ENCODE measurements at places on chromosomes 2 and 18. TPM values are rescaled to one million over a fixed set of nuclear protein-coding genes. Genes with fewer than 3 reads are reported as not detected.

The FLACC1 gene
- 2.7 TPM for polyA plus RNA-seq

The MAPK4 gene
- 8.5 TPM for polyA plus RNA-seq

GRCh38 chr2:174025271-174026121 is 60.3 kb upstream of the SP3 start:
- no peak for DNase-seq

- DNase-seq: no peak
Observed at GRCh38 chr2:27249159-27249890, 13.5 kb downstream of the SLC30A3 start.

The TMEM182 gene
- polyA plus RNA-seq: 8.4 TPM

- no peak for DNase-seq
Observed at GRCh38 chr18:79870301-79871025, 72.7 kb downstream of the KCNG2 start.

- DNase-seq: no peak
Observed at GRCh38 chr18:28714498-28714897, 537.6 kb upstream of the CDH2 start.

GRCh38 chr2:79982445-79982844 is 322.1 kb downstream of the LRRTM1 start:
- no peak for DNase-seq

DNA sequence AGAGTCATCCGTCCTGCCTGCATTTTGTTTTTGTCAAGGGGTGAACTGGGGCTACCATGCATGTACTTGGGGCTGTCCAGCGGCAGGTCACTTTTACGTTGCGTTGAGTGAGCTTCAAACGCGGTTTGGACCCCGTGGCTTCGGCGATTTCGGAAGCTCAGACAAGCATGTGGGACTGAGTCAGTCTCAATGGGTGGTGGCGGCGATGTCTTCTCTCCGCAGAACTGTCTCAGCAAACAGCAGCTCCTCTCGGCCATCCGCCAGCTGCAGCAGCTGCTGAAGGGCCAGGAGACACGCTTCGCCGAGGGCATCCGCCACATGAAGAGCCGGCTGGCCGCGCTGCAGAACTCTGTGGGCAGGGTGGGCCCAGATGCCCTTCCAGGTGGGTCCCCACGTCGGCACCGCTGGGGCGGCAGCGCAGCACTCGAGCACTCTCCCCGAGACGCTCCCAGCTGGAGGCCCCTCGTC is 21.3 kb downstream of the FBLN7 start:
- no peak for DNase-seq

DNA sequence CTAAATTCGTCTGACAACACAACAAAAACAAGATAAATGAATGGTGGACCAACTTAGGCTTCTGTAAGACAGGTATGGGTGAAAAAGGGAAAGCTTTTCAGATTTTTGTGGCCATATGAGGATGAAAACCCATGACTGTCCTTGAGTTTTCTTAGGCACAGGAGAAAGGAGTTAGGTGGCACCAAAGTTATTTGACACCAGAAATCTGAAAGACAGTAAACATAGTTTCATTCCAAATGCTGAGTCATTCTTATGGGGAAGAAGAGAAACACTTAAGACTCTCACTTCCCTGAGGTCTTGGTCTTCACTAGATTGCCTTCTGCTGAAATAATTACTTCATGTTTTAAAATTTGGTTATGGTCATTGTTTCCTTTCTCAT is 5.2 kb upstream of the GPD2 start:
- no peak for DNase-seq

DNA sequence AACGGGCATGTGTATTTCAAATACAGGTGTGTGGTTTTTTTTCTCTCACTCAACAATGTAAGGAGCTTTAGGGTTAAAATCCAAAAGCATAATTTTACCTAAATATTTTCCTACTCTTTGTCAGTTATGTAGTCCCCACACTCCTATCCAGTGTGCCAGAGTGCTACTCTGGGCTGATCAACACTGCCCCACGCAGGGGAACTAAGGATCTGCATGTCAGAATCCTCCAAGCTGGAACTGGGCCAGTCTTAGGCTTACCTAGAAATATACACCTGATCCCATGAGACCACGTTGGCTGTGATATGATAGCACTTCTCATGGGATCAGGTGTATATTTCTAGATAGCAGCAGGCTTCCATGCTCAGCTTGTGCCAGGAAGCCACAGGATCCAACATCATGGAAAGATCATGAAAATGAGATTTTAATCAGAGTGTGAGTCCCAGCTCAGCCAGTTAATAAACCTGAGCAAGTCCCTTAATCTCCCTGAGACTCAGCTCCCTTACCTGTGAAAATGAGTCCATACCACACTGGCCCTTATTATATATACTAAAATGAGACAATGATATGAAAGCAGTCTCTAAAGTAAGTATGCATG is 29.7 kb downstream of the CCDC141 start:
- no peak for DNase-seq

DNA sequence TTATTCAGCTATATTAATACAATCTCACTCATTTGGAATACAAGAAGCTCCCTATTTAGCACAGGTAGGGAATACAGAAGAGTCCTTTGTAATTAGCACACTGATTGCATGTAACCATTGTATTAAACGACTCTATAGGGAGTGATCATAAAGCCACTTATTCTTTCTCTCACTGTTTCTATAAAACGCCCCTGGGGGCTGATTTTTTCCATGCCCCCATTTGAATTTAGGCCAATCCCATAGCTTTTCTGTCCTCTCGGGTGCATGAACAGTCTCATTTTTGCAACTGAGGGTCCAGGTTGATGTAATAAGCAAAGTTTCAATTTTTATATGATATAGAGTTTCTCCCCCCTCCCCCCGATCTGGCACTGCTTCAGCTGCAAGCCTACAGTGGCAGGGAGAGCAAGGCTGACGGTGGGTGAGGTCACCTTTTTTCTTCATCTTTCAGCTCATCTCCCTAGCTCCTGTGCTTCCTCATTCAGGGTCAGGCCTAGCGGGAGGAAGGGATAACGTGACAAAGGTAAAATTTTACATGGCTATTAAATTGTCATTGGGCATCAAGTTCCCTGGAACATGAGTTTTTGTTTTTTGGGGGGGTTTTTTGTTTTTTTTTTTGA is 45.7 kb downstream of the GAD1 start:
- no peak for DNase-seq

The GALR1 gene
- 0.26 TPM for polyA plus RNA-seq

The ABCB11 gene
- polyA plus RNA-seq: 0.27 TPM

The AQP12A gene
- 0.93 TPM for polyA plus RNA-seq

DNA sequence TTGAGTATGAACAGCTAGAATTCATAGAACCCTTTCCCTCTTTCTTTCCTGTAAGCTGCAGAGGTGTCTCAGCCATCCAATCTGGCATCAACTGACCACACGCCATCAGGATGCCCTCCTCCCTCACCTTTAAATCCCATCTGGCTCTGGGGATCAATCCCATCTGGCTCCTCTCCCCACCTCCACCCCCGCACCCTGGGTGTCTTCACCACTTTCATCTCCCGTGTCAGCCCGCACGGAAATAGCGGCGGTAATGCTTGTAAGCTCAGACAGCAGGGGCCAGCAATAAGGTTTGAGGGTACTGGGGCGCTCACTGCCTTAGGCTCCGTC is 508 bp upstream of the TUBA4B start:
- no peak for DNase-seq

Data from left renal cortex interstitium (tissue), 4 donors.